Activated CD8-positive, alpha-beta memory T cell treated with anti-CD3 and anti-CD28 coated beads for 1 hour (primary cell): ENCODE measurements at places on chromosomes 1 and 21.

DNA sequence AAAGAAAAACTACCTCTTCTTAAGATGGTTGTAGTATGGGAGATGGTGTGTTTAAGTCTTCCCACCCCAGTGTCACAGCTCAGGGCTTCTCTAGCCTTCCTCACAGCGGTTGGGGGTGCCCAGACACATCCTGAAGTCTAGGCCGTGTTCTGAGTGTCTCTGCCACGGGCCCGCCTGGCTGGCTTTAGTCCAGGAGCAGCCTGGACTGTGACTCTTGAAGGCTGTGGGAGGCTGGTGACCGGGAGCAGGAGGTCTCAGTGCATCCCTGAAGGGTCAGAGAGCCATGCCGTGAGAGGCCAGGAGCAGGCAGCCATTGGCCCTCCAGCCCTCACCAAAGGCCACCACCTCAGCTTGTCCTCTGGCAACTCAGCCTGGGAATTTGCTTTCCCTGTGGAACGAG is 4.5 kb downstream of the EPHX1 start:
- no peak for DNase-seq

DNA sequence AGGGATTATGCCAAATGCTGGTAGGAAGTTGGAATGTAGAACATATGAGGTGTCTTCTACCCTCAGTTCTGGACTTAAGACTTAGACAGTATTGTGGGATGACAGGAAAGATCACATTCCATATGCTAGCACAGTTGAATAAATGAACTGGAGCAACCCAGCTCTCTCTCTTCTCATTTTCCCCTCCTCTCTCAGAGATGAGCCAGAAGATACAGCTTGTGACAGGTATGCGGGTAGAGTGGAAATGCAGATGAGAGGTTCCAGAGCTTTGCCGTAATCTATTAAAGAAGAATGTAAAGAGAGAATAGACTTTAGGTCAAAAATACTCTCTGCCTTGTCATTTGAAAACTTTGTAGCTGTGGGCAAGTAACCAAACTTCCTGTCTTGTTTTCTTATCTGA is 32.5 kb upstream of the HMCN1 start:
- DNase-seq = no peak

- no peak for DNase-seq
These were observed 136.3 kb upstream of the SLC44A3 start for GRCh38 chr1:94683886-94684285.

- DNase-seq = no peak
These were observed 42.7 kb downstream of the MORN1 start for GRCh38 chr1:2348346-2349325.

DNA sequence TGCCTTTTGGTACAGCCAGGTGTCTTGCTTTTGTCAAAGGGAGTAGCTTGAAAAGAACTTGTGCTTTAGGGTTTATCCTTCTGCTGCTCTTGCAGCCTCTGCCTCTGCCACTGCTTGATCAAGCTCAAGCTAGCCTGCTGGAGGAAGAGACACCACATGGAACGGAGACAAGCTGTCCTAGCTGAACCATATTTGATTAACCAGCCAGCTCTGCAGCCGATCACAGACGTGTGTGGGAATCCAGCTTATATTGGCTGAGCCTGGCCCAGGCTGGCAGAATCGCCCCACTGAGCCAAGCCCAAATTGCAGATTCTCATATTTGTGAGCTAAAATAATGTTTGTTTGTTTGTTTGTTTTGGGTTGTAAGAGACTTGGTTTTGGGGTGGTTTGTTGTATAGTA is 18.7 kb upstream of the FAM78B start:
- DNase-seq = no peak

GRCh38 chr1:207863893-207864535 is 46.9 kb downstream of the CD34 start:
- no peak for DNase-seq

- no peak for DNase-seq
These were observed 29.3 kb downstream of the KIRREL1 start for GRCh38 chr1:158022554-158023312.

DNA sequence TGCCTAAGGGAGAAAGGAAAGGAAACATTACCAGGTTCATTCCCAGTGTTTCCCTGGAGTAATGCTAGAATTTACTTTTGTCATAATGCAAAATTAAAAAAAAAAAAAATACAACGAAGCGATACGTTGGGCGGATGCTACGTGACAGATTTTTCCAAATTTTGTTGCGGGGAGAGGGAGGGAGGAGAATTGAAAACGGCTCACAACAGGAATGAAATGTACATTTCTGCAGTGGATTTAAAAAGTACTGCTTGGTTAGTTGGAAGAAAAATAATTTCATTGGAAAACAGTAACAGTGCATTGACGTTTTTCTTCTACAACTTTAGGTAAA is 157.5 kb downstream of the RUNX1 start:
- no peak for DNase-seq

- DNase-seq = no peak
These were observed 26.9 kb downstream of the UCK2 start for GRCh38 chr1:165854101-165854845.

DNA sequence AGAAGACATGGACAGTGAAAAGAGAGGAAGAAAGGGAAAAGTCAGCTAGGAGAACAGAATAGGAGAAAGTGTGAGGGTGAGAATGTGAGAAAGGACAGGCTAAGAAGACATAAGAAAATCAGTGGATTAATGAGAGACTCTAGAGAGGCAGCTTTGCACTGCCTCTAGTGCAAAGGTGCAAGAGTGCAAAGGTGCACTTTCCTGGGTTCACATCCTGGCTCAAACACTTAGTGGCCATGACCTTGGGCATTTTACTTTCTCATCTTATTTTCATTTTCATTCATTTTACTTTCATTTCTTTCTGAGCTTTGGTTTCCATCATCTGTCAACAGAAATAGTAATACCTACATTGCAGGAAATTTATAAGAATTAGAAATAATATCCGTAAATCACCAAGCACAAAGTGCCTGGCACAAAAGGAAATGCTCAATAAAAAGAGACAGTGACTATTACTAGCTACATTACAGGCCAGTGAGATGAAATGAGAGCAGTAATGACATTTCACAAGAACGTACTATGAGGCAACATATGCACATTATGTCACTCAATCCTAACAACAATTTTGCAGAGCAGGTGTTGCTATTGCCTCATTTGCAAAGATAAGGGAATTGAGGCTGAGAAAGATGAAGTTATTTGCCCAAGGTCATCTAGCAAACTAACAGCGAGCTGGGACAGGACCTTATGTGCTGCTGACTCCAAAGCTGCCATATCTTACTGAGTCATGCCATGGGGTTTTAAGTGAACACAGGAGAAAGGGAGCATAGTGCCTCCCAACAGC is 107.0 kb upstream of the TLR5 start:
- DNase-seq = no peak

DNA sequence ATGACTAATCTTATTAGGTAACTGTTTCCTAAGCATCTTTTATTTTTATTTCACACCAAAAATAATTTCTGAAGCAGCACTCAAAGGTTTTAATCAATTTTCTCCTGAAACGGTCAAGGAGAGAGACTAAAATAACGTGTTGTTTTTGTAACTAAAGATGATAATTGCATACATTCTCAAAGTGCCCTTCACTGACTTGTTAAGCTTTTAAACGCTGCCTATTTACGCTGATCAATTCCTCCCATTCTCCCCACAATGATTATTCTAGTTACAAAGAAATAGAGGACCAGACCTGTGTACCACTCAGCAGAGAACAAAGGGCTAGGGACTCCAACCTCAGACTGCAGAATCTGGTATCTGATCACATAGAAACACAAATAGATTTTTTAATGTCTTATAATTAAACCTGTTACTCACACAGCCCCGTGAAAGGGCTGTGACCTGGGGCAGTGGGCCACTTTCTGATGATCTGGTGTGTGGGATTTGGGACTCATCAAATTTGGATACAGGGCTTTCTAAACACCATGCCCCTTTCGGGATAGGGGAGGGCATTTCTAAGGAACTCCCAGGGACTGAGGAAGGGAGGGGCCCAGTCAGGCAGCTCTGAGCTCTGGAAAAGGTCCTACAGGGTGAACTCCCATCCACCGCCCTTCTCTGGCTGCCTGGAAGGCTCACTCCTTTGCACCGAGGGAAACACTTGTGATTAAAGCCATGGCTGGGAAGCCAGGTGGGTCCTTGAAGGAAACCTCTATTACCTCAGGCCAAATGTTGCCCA is 65.2 kb downstream of the BCAR3 start:
- no peak for DNase-seq

DNA sequence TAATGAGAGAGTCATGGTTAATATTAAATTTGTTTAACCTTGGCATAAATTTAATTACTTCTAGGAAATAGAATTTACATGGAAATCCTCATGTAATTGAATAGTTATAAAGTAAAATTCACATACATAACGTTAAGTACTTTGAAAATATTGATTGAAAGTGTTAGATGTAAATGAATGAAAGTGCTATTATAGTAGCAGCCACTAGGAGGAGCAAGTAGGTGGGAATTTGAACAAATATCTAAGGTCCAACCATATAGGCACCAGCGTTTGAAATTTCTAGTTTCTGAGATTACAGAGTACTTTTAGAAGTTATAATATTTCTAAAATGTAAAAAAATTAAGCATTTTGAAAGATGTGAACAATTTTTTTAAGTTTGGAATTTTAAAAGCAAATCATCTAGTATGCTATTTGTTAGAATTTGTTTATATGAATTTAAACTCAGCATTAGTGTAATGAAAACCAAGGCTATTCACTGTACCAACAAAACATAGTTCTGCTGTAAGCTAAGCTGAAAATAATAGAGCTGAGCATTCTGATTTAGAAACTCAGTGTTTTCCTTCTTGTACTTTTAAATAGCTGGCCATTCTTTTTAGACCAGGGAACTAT is 3.3 kb downstream of the B3GALT2 start:
- DNase-seq = no peak

- no peak for DNase-seq
These were observed 4.1 kb upstream of the PTPN7 start for GRCh38 chr1:202164271-202165037.

DNA sequence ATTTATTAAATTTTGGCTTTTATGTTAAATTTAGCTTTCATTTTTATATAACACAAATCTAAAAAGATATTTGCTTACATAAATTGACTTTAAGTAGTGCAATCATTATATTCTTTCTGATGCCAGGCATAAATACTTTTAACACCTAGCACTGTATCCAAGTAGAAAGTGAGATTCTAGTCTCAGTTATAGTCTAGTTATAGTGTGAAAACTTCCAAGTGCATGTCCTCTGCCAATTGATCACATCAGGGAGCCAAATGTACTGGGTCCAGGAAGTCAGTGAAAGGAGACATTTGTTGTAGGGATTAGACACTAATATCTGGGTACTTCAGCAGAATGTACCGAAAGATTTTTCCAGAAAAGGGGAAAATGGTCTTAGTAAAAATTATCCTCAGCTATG is 290.7 kb upstream of the ZRANB2 start:
- DNase-seq = no peak

DNA sequence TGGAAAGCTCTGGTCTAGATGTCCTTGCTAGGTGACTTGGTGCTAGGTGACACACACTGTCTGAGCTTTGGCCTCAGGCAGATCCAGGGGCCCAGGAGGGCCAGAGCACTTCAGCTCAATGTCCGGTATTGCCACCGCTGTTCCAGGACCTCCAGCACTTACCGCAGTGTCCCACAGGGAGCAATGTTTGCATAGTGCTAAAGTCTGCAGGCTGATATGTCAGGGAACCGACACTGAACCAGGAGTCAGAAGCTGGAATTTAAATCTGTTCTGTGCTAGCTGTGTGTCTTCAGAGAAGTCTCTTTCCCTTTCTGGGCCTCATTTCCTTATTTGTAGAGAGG is 19.3 kb downstream of the DHCR24 start:
- no peak for DNase-seq
